RPMI8226 (cell line): ENCODE measurements at places on chromosomes 6 and 20.

DNA sequence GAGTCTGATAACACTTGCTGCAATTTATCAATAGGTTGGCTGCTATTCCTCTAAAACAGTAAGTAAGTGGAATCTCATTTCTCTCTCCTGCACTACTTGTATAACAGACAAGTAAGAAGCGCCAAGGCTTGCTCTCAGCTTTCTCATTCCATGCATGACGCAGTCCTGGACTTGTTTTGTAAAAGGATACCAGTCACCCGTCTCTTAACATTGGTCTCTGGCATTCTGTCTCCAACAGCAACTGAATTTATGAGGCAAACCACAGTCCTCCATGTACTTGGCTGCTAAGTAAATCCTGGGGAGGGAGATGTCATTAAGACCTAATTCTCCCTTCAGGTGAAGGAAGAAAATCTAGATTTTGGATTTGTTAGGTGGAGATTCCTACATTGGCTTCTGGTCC lies 115.4 kb downstream of the OPN5 start:
- no peak for DNase-seq

DNA sequence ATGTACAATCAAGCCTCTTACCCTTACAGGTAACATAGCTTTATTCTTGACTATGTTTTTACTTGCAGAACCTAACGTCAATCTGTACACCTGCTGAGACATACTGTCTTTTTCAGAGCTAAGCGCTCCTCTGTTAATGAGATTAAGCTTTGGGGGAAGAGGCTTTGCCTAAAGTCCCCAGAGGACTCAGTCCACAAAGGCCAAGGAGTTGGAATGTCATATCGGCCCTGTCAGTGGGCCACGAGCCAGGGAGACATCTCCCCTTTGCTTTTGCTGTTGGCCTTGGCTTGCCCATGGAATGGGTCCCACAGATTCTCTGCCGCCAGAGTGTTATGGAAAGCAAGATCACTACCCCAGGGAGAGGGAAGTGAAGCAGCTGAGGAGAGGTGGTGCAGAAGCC lies 64.1 kb upstream of the SOX4 start:
- no peak for DNase-seq

DNA sequence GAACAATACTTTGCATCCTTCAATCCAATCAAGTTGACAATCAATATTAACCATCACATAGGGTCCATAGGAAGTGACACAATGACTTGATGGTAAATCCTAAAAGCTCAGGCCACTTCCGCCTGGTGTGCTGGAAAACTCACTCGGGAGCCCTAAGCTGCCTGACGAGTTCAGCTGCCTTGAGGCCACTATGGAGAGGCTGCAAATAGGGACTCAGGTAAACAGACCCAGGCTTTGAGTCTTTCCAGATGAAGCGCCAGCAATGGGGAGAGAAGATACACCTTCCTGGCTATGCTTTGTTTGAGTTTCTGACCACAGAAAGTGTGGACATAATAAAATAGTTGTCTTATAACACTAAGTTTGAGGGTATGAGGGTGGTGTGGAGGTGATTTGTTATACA lies 112.6 kb downstream of the GPR63 start:
- DNase-seq, result no peak

DNA sequence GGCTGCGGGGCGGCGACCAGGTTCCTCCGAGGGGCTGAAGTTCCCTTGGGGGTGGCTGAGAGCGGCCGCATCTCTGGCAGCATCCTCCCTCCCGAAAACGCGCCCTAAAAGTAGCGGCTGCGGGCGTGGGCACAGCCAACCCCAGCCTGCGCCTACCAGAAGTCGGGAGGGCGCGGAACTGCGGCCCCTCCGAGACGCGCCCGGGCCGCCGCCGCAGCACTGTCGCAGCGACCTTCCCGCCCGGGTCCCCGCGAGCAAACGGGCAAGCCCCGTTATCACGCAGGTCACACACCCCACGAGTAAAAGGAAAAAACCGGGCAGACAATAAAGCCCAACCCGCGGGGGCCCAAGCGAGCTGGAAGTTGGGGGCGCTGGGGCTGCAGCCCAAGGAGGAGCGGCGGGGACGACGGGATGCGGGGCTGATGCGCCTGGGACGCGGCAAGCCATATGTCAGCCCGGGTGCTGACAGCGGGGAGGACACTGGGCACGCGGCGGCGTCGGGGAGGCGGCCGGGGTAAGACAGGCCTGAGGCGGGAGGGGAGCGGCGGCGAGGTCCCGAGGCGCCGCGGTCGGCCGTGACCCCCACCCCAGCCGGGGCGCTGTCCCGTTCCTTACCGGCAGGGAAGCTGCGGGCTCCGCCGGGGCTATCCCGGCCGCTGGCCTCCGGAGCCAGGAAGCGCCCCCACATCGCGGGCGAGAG lies 659 bp downstream of the CEP85L start:
- peak; percentile 22 for DNase-seq

- DNase-seq, result no peak
These were observed 42.3 kb downstream of the FUT9 start for GRCh38 chr6:96058082-96058481.

- DNase-seq, result no peak
These were observed 4.9 kb upstream of the LYRM2 start for GRCh38 chr6:89643406-89643805.

- no peak for DNase-seq
These were observed 403.4 kb downstream of the HDGFL1 start for GRCh38 chr6:22972771-22973170.

DNA sequence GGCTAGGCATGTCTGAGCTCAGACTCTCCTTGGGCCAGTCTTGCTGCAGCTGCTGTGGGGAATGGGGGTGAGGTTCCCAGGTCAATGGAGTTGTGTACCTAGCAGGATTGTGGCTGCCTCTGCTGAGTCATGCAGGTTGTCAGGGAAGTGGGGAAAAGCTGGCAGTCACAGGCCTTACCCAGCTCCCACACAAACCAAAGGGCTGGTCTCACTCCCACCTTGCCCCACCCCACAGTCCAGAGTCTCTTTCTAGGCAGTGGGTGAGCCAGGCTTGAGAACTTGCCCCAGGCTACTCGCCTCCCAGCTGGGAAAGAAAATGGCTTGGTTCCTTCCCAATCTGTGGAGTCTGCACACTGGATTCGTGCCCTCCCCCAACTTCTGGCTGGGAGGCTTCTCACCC lies 65.7 kb downstream of the SCP2D1 start:
- DNase-seq, result no peak

GRCh38 chr6:71509191-71510005 lies 220.8 kb downstream of the OGFRL1 start:
- no peak for DNase-seq

- DNase-seq, result peak; percentile 37
These were observed 154.8 kb upstream of the SLC35B3 start for GRCh38 chr6:8589941-8590729.

GRCh38 chr6:104019075-104019753 lies 840.5 kb downstream of the HACE1 start:
- DNase-seq, result no peak

DNA sequence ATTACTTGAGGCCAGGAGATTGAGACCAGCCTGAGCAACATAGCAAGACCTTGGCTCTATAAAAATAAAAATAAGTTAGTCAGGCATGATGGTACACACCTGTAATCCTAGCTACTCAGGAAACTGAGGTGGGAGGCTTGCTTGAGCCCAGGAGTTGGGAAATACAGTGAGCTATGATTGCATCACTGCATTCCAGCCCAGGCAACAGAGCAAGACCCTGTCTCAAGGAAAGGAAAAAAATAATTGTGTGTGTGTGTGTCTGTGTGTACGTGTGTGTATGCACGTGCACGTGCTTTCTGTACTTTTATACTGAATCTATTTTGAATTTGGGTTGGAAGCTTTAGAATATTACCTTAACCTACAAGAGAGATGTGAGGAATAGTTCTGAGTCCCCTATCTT lies 58.9 kb downstream of the KIZ start:
- DNase-seq, result no peak

GRCh38 chr6:91708534-91708933 lies 1121.7 kb upstream of the MAP3K7 start:
- DNase-seq, result no peak

DNA sequence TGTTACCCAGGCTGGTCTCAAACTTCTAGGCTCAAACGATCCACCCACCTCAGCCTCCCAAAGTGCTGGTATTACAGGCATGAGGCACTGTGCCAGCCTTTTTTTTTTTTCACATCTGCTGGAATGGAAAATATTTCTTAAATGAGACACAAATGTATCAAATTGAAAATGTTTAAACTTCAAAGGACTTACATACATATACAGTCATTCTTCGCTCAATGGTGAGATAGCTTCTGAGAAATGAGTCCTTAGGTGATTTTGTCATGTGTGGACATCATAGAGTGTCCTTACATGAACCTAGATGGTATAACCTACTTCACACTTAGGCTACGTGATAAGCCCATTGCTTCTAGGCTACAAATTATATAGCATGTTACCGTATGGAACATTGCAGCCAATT lies 43.1 kb downstream of the MICA start:
- no peak for DNase-seq

DNA sequence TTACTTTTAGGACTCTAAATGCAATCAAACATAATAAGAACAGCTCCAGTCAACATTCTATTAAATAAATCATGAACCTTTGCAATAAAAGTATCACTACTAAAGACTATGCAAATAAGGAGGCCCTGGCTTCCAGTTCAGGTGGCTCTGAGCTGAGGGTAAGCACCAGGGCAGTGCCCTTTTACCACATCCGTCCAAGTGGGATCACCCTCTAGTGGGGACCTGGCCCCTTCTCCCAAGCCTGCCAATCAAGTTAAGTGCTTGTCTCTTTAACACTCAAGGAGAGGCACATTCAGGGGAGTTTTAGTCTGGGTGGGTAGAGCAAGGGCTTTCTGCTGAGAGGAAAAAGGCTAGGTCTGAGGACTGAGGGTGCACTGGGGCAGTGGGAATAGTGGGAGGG lies 161.4 kb downstream of the TMEM200A start:
- DNase-seq, result no peak

DNA sequence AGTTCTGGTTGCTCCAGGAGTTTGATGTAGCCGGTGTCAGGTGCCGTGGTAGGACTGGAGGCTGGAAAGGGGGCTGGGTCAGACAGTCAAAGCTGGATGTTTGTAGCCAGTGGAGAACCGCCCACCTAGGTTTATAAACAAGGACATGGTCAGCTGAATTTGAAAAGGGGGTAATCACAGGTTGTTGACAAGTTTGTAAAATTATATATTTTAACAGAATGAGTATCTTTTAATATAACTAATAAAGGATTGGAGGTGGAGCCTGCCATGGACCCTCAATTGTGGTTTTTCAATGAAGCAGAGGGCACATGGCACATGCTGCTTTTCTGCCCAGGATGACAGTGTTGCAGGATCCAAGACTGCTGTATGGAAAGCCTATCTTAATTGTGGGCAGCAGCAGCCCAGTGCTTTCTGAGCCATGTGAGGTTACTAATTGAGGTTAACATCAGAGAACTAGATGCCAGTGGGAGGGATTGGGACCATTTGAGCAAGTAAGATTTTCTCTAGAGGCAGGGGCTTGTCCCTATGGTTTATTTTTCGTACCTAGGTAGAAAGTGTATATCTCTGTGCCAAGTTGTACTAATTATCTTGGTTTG lies 9.7 kb downstream of the HECA start:
- DNase-seq, result no peak

DNA sequence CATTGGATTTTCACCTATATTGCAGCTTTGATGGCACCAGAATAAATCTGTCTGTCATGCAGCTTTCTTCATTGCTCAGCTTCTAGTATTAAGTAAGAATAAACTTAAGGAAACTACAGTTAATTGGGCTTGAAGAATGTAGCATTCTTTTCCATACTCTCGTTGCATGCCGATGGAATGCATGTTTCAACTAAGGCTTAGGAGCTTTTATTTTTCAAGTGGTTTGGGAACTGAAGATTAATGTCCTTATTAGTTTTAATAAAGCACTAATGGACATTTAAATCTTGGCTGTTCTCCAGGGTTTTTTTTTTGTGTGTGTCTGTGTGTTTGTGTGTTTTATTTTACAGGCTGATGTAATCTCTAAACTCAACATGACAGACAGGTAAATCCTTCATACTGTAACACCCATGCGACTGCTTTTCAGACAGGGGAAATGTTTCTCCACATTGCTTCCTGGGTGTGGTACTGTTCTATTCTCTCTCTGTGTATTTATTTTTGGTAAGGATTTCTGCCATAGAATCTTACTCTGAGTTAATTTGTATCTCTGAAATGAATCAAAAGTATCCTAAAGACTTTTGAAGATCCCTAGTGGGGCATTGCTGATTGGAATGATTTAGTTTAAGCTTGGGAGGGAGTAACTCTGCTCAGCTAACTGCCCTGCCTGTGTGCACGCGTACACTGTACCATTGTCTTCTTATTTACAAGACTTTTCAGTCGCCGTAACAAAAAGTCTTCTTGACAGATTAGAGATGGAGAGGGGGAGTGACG lies 38.0 kb downstream of the SLC9A8 start:
- DNase-seq, result no peak

DNA sequence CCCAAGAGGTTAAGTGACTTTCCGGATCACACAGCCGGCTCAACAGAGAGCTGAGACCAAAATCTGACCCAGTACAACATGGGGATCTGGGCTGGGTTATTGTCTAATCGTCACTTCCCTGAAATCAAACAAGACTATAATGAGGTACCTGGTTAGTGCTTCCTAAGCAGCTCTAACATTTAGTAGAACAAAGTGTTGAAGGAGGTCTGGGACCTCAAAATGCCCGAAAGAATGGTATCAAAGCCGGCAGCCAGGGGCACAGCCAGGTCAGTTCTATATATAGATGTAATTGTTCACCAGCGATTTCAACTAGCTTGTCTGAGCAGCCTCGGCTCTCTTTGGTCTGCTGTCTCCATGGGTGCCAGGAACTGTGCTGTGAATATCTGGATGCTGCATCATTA lies 245.5 kb upstream of the ECI2 start:
- DNase-seq, result no peak

DNA sequence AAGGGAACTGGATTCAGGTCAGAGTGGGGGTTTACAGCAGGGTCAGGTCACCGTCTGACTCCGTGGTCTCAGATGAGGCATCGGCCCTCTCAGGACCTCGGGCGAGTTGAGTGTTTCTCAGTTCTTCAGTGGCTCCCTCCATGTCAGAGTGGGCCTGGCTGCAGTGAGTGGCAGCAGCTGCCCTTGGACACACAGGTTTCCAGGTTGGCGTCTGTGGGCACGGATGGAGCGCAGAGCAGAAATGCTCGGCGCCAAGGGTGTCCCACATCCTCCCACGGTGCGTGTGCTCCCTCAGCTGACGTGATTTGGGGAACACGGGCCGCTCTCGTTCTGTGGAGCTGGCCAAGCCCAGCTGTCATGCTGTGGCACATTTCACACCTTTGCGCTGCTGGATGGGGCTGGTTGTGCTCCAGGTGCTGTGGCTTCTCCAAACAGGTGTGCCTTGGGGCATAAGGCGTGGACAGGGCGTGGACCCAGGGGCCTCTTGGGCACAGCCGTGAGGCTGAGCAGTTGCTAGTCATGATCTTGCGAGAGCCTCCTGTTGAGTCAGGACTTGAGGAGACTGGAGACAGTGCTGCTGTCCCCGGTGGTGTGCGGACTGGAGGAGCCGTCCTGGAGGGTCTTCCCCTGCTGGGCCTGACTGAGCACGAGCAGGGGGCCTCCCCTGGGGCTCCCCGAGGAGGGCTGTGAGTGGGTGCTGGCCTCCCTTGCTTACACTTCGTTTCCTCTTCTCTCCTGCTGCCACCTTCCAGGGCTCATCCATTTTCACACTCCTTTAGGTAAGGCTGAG lies 9.5 kb upstream of the DNAJC5 start:
- no peak for DNase-seq
